ENCODE measurements at places on chromosomes 3 and 15. TPM values are rescaled to one million over a fixed set of nuclear protein-coding genes. Genes with fewer than 3 reads are reported as not detected.
A peak's percentile ranks its signal among the peaks of the same experiment; 100 is the strongest.

GRCh38 chr15:60554494-60554893 is 75.6 kb upstream of the ICE2 start:
- DNase-seq = no peak

DNA sequence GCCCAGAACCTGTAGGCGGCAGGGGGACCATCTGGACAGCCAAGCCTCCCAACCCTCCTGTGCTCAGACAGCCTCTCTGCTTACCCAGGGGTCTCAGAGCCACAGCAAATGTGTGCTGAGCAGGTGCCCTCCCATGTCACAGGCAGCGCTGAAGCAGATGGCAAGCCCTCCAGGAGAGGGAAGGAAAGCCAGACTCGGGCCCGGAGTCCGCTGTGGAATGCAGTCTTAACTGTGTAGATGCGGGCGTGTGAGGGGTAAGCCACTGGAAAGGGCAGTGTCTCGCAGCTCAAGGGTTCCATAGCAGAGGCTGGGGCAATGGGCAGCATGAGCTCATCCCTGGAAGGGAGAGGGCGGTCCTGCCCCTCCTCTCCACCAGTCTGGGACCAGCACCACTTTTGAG is 45.6 kb downstream of the UMPS start:
- no peak for DNase-seq

DNA sequence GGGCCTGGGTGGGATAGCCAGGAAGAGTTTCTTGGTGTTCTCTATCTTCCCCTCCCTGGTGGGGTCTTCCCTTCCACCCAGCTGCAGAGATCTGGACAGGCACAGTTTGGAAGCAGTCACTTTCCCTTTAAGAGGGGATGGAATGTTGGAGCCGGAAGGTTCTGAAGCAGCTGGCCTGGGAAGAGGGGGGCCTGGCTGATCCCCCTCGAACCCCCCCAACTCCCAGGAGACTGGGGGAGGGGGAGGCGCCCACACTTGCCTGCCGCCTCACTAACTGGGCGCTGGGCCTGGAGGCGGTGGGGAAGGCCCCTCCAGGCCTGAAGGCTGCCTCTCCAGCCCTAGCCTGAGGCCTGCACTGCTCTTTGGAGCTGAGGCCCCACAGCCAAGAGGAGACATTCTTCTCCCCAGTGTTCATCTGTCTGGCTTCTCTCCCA is 1.4 kb downstream of the DVL3 start:
- peak; percentile 63 for DNase-seq

GRCh38 chr15:54803134-54803808 is 393.5 kb downstream of the RSL24D1 start:
- no peak for DNase-seq

GRCh38 chr15:29533647-29534046 is 264.0 kb upstream of the NSMCE3 start:
- DNase-seq = no peak

DNA sequence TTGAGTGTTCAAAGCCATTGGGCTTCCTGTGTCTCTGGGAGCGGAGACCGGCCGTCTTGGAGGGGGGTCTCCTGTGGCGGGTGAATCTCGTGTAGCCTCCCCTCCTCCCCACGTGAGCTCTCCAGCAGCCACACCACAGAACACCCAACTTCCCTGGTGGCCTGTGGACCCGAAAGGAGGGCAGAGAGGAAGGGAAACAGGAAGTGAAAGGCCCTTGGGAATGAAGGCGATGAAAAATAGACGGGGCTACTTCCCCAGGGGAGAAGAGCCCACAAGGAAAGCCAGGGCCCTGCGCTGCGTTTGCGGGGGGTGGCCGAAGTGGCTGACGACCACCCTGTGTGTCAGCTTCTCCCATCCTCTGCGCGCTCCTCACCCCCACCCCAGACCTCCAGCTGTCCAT is 5.4 kb downstream of the ANKRD63 start:
- DNase-seq = no peak

DNA sequence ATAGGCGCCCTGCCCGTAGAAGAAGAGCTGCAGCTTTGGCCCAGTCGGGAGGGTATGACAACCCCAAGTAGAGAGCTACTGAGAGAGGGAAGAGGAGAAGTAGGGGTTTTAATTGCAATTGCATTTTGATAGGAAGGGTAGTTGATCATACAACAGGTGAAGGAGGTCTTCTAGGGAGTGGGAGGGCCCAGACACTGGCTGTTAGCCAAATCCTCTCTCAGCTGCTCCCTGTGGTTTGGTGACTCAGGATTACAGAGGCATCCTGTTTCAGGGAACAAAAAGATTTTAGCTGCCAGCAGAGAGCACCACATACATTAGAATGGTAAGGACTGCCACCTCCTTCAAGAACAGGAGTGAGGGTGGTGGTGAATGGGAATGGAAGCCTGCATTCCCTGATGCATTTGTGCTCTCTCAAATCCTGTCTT is 408.9 kb upstream of the THBS1 start:
- DNase-seq = no peak

- no peak for DNase-seq
Measured at GRCh38 chr3:79314544-79314943, 453.3 kb downstream of the ROBO1 start.

- no peak for DNase-seq
Measured at GRCh38 chr3:173796890-173797289, 399.3 kb downstream of the NLGN1 start.

ADGRG7 gene
- 9.7 TPM for total RNA-seq

DNA sequence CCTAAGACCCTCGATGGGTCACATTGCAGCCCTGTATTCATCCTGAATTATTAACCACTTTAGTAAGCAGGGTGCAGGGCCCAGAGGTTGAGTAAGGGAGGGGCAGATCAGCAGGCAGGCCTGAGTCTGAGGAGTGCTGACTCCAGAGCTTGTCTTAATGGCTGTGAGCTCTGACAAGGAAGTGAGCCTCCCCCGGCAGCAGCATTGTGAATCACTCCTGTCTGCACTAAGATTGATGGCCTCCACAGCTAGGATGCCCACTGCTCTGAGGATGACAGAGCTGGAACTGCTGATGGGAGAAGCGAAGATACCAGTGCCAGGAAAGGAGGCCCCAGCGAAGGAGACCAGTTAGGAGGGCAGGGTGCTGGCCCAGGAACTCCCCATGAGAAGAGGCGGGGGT is 46.5 kb upstream of the CCDC174 start:
- DNase-seq = no peak

DNA sequence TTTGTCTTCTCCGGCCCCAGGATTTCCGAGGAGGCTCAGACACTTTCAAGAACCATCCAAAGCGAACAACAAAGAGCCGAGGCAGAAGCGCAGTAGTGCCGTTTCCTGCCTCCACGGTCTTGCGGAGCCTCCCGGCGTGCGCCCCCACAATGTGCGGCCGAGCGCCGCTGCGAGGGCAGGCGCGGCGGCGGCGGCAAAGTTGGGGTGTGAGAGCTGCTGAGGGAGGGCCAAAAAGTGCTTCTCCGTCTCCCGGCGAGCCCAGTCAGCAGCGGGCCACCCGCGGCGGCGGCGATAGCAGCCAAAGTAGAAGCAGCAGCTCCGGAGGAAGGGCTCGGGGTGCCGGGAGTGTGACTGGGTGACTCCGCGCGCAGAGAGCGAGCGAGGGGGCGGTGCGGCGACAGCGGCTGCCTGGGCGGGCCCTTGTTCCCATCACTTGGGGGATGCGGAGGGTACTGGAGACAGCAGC is 749.1 kb downstream of the ROBO1 start:
- peak; percentile 48 for DNase-seq

IFRD2 gene
- total RNA-seq = 57.0 TPM

DNA sequence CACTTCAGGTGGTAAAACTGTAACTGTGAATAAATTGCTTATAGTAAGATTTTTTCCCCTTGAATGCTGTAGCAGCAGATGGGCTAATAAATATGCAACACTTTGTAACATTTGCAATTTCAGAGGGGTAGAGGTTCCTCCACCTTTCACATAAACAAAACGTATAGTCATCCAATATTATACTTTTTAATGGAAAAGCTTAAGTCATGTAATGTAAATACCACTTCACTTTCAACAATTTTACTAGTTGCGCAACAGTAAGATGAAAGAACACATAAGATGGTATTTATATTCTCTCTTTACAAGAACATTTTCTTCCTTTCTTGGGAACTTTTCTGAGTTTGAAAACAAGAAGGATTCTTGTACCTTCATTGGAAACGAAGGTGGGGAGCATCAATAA is 56.6 kb upstream of the FAM3D start:
- DNase-seq = no peak

CCR5 gene
- 2.4 TPM for total RNA-seq

DNA sequence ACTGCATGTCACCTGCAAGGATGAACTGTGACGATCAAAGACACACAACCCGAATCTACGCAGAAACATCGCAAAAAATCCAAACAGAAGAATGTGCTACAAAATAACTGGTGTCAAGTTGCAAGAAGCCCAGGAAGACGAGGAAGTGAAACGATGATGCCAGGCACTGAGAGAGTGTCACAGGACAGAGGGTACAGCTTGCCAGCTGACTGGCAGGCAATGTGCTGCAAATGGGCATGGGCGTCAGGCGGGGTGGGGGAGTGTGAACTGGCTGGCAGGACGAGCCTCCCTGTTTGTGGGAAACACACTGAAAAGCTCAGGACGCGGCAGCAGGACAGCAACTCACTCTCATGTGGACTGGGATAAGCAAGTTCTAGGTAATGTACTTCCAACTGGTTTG is 28.9 kb upstream of the OCA2 start:
- no peak for DNase-seq

PLXND1 gene
- 26.8 TPM for total RNA-seq

All from mucosa of descending colon (tissue), 3 donors.